ENCODE measurements at places on chromosomes 11 and 22.

GRCh38 chr11:128624269-128625175 lies 37.2 kb upstream of the ETS1 start:
- DNase-seq = peak; percentile 62

DNA sequence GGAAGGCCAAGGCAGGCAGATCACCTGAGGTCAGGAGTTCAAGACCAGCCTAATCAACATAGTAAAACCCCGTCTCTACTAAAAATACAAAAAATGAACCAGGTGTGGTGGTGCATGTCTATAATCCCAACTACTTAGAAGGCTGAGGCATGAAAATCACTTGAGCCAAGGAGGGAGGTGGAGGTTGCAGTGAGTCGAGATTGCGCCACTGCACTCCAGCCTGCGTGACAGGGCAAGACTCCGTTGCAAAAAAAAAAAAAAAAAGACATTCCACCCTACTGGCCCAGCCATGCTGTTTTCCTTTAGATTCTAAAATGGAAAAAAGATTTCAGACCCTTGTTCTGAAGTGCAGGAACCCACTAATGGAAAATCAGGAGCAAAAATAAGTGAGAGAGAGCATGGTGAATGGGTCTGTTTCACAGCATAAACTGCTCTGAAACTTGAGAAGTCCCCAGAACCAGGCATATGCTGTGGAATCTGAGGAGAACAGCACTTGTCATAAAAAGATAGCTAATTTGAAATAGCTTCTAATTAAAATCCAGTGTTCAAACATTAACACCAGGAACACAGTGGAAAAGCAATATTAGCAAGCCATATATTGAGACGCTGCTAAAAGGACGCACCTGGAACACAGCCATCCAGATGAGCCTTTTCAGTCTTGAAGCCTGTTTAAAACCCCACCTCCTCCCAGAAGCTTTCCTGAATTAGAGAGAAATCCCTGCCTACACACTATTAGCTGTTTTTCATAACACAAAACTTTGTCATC lies 66.3 kb upstream of the CHRM4 start:
- DNase-seq = no peak

DNA sequence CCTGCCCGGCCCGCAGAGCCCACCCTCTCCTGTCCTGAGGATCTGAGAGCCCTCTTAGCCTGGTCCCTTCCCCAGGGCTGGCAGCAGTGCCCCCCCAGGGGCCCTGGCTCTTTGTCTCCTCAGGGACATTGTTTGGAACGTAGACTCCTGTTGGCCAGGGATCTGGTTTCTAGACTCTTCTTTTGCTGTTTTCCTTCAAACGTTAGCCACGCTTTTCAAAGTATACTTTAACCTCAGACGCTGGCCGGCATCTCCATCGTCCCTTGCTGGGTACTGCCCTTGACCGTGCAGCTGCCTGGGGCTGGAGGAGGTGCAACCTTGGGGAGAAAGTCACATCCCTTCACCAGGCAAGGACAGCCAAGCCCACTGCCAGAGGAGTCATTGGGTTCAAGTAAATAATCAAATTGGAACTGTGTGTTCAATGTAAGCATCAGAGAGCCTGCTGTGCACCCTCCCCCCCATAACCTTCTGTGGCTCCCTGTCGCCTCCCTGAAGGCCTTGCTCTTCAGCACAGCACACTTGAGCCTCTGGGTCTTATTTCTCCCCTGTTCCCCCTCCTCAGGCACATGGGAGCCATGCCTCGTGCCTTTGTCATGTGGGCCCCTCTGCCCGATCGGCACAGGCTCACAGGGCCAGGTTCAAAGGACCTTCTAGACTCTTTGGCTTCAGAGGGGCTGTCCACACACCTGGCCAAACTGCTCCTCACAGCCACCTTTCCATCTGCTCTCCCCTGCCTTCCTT lies 21.8 kb upstream of the WNT7B start:
- no peak for DNase-seq

GRCh38 chr11:74720596-74721478 lies 10.4 kb downstream of the CHRDL2 start:
- no peak for DNase-seq

GRCh38 chr22:36339171-36340065 lies 48.3 kb downstream of the MYH9 start:
- peak; percentile 70 for DNase-seq

DNA sequence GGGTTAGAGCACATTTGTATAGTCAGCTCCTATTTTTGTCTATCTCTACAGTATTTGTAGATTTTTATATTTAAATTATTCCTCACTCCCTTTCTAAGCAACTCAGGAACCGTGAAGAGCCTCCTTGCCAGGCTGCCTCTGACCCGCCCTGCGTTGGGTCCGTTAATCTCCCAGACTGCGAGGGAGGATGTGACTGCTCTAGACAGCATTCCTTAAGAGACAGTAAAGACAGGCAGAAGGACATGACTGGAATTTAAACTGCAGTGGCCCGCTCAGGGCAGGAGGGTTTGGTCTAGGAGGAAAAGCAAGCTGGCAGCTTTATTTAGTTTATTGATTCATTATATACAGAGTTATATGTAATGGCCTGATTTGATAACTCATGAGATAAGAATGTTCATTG lies 413.7 kb downstream of the TMEM135 start:
- no peak for DNase-seq

All from activated CD4-positive, alpha-beta T cell treated with anti-CD3 and anti-CD28 coated beads for 48 hours (primary cell).